Left renal cortex interstitium (tissue), 4 donors: ENCODE measurements at places on chromosomes 2 and 18. TPM values are rescaled to one million over a fixed set of nuclear protein-coding genes. Genes with fewer than 3 reads are reported as not detected.

DNA sequence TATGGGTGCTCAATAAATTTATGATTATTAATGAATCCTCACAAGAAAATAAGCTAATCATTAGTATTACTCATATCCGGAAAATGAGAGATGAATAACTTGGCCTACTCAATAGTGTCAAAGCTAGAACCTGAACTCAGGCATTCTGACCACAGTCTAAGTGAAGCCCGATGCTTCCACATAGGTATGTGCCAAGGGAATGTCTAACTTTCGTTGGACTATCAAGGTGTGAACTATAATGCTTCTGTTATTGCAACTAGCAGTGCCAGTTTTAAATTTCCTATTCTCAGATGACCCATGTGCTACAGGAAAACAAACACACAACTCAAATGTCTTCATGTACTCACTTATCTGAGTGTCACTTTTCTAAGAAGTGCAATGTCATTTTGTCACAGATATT is 1.8 kb downstream of the BARD1 start:
- DNase-seq, result no peak

DNA sequence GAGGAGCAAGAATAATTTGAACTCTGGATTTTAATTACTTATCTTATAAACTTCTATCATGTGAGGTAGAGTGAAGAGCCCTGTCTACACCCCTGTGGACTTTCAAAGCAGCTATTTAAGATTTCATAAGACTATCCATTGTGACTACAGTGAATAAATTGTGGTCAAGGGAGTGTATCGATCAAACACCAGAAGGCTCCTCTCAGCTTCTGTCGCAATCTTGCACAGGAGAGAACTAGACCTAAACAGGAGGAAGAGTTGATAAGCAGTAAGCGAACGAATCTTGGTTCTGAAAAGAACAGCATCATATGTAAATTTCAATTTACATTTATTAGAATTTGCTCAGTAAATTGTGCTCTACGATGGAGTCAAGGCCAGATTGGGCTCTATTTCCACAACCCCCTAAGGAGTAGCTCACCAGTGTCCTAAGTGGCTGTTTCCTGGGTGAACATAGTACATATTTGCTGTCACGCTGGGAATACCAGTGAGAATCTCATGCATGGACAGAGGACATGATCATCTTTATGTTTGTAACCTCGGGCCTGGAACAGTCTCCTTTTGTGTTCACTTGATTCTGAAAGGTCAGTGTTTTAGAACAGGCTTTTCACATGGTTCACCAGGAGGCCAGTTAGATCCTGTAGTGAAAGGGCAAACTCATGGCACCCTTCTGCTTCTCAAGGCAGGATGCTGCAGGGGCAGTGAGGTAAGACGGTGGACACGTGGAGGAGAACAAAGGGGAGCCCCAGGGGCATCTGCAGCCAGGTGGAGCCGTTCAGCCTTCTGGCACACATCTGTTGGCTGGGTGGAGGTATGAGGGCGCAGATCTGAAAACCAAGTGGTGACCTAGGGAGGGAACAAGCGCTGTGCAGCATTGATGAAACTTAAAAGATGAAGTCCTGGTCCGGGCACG is 33.3 kb downstream of the NPAS2 start:
- DNase-seq, result no peak

- DNase-seq, result no peak
These were observed 63.5 kb upstream of the CTLA4 start for GRCh38 chr2:203804070-203804469.

DNA sequence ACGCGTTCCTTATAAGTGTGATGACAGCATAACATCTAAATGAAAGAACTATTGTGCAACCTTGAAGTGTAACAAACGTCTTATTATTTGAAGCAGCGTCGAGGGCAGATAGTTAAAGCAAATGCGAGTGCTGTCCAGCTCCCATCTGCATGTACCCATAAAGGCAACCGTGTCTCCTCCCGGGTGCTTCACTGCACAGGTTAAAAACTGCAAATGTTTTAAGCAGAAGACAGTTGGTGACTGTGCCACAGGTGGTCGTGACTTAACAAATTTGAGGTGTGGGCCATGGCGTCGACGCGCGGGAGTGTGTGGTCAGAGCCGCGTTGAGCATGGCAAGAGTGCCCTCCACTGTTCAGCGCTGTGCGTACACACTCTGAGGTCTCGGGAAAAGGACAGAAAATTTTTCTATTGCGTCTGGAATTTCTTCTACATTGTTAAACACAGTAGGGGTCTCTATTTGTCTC is 6.4 kb downstream of the SALL3 start:
- no peak for DNase-seq

DNA sequence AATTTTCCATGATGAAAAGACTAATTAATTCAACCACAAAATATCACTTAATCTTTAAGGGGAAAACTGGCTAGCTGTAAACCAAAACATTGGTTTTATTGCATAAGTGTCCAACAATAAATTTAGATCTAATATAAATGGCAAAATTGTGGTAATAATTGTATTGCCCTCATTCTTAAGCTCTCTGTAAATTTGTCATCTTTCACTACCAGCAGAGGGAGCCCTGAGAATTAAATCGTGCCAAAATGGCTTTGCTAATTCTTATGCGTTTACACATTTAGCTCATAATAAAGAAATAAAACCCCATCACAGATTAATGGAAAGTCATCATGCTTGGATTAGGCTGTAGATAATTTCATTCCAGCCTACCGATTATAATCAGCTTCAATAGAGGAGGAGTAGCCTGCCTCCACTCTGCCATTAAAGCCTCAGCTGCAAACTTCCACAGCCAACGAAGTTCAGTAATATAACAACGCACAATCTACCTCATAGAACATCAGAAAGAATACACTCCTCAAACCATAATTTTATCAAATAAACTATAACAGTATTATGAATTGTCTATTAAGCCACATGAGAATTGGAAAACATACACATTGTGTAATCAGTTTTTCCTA is 70.0 kb upstream of the ATP5MC3 start:
- peak; percentile 50 for DNase-seq

DNA sequence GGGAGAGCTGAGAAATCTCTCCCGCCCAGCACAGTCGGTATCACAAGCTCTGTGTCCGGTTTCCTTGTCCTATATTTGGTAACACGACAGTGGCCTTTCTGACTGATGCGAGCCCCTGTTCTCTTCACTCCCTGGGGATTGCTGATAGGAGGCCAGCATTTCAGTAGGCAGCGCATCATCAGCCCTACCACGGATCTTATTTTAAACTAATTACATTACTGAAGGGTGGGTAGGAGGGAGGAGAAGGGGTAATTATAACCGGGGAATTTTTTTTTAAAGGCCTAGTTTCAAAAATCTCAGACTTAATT is 125.6 kb upstream of the LGALSL start:
- DNase-seq, result no peak

GRCh38 chr18:27964811-27965210 is 212.1 kb downstream of the CDH2 start:
- no peak for DNase-seq

DNA sequence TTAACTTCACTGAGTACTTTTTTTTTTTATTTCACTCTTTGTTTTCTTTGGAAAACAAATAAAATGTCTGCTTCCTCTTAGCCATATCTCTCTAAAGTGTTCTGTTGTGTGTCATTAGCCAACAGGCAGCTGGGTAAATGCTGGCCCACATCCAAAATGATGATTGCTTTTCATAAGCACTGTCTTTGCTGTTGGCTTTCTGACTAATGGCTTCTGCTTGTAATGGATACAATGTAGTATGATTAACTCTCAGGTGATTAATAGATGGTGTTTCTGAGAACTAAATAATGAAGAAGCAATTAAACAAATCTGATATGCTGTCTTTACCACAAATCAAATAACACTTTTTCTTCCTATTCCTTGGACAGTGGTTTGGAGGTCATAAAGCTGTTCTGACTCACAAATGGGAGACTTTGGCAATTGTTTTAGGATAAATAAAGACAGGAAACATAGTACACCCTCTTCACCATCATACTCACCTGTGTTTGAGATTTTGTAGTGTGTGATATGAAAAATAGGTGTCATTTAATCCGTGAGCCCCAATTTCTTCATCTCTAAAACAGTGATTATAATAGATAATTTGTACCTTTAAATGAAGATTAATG is 888.4 kb downstream of the TSN start:
- DNase-seq, result no peak

GRCh38 chr18:51163543-51163942 is 33.9 kb downstream of the MEX3C start:
- DNase-seq, result no peak

- no peak for DNase-seq
These were observed 472.7 kb upstream of the HS6ST1 start for GRCh38 chr2:128791120-128791984.

DNA sequence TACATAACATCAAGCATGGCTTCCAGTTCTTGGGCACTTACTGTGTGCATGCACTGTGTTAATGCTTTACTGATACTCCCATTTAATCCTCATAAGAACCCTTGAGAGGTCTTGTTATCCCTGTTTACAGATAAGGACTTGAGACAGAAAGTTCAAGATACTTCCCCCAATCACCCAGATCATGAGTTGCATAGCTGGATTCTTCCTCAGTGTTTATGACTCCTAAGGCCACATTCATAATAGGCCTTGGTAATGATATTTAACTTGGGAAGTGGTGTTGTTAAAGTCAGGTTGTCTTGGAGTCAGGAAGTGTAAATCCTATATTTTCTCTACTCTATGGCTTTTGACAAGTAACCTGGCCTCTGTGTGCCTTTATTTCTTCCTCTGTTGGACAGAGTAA is 22.7 kb downstream of the NOSTRIN start:
- no peak for DNase-seq

DNA sequence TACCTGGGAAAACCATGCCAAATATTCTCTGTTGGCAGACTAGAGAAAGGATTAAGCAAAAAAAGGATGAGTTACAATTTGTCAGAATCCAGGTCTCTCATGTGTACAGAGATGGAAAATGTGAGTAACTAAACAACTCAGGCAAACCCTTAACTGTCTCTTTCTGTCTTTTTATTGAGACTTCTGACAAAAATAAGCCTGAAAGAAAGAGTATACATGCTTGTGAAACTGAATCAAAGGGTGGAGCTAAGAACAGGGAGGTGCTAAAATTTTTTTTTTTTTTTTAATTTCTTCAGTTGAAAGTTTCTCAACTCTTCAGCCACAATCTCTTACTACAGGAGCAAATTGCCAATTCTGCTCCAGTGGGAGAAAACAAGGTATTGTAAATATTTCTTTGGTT is at the start of gene SERPINB10:
Gene SERPINB10, plus strand, starts transcription at position 295 of the 400 bp plus-strand sequence. CDS start 7,553 bp downstream, outside the sequence.
- DNase-seq, result no peak

GRCh38 chr2:237471438-237472186 is 15.4 kb upstream of the MLPH start:
- DNase-seq, result no peak

RAB31 gene
- 32.5 TPM for polyA plus RNA-seq

GULP1 gene
- 57.6 TPM for polyA plus RNA-seq

XRCC5 gene
- 392 TPM for polyA plus RNA-seq

TMEM150A gene
- polyA plus RNA-seq, result 43.0 TPM

GRHL1 gene
- 4.7 TPM for polyA plus RNA-seq

ERCC3 gene
- polyA plus RNA-seq, result 71.2 TPM

CLIP4 gene
- 20.0 TPM for polyA plus RNA-seq

SAP130 gene
- 25.4 TPM for polyA plus RNA-seq
